ENCODE measurements at places on chromosomes 16 and 17.
A peak's percentile ranks its signal among the peaks of the same experiment; 100 is the strongest.

DNA sequence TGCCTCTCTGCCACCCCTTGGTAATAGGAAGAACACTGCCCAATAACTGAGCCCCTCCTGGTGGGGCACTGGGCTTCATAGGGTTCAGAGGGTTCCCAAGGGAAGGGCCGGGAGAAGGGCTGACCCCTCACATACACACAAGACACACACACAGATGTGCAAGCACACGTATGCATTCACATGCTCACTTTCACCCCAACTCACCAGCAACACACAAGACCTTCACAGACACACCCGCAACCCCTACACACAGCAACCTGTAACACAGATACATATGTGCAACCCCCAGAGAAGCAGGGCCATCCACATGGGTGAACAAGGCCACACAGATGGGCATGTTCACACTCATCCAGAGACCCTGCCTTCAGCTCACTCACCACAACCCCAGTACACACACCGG is 225.1 kb downstream of the ZNF423 start:
- no peak for DNase-seq

GRCh38 chr17:21019976-21020586 is 22.7 kb downstream of the USP22 start:
- no peak for DNase-seq

DNA sequence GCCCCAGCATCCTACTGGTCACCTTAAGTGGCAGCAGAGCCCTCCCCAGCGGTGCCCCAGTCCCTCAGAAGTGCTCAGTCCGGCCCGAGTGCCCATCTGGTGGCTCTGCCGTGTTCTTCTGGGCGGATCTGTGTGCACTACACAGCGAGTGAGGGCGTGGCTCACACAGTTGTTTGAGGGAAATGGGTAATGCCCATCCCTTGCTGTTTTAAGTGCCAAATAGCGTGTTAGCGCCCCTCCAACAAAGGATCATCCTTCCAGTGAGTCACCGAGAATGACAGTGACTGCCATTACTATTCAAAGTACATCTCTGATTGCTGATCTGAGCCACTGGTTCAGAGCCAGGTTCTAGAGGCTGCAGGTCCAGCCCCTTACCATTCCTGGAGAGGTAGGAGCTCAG is 152.0 kb downstream of the LGALS9B start:
- no peak for DNase-seq

- no peak for DNase-seq
Measured at GRCh38 chr17:34287875-34288274, 2.3 kb downstream of the CCL11 start.

GRCh38 chr16:22369221-22369811 is 5.1 kb downstream of the CDR2 start:
- no peak for DNase-seq

- no peak for DNase-seq
Measured at GRCh38 chr17:55216888-55217287, 47.9 kb upstream of the HLF start.

- DNase-seq = no peak
Measured at GRCh38 chr17:39281806-39282205, 56.1 kb upstream of the STAC2 start.

GRCh38 chr16:25580041-25580440 is 111.7 kb upstream of the HS3ST4 start:
- DNase-seq = no peak

DNA sequence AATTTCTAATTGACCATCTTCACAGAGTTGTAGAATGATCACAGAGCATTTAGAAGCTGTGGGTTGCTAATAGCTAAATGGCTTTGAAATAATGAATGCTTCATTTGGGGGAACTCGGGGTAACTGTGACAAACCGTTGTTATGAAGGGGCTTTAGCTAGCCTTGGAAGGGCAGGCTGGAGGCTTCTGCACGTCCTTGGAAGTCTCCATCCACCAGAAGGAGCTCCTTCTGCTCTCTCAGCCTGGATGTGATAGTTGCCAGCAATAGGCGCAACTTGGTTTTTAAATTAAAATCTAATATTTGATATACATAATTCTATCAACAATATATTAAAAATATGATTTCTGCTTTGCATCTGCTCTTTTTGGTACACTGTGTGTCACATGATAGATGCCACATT is 200.5 kb downstream of the RPTOR start:
- no peak for DNase-seq

- DNase-seq = no peak
Measured at GRCh38 chr16:14329727-14330350, 258.7 kb downstream of the MRTFB start.

GRCh38 chr16:920717-921116 is 50.1 kb downstream of the LMF1 start:
- no peak for DNase-seq

DNA sequence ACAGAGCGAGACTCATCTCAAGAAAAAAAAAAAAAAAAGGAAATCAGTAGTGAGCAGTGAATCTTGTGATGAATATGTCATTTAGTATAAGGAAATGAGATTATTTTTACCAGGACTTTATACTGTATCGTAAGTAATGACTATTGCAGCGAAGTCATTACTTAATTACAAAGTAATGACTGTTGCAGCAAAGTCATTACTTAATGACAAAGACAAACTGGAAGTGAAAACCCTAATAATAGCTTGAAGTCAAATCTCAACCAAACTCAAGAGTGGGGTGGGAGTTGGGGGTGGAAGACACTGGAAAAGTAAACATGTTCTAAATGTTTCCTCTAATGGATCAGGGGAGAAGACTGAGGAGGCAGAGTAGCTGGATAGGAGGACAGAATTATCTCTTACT is 76.5 kb downstream of the ARHGAP44 start:
- no peak for DNase-seq

- DNase-seq = no peak
Measured at GRCh38 chr16:13402601-13403000, 501.2 kb downstream of the SHISA9 start.

GRCh38 chr16:48194828-48195556 is 39.2 kb upstream of the ABCC12 start:
- DNase-seq = no peak

GRCh38 chr16:82236415-82236814 is 66.4 kb upstream of the MPHOSPH6 start:
- no peak for DNase-seq

GRCh38 chr17:19513897-19514488 is 19.7 kb upstream of the SLC47A1 start:
- peak; percentile 77 for DNase-seq

DNA sequence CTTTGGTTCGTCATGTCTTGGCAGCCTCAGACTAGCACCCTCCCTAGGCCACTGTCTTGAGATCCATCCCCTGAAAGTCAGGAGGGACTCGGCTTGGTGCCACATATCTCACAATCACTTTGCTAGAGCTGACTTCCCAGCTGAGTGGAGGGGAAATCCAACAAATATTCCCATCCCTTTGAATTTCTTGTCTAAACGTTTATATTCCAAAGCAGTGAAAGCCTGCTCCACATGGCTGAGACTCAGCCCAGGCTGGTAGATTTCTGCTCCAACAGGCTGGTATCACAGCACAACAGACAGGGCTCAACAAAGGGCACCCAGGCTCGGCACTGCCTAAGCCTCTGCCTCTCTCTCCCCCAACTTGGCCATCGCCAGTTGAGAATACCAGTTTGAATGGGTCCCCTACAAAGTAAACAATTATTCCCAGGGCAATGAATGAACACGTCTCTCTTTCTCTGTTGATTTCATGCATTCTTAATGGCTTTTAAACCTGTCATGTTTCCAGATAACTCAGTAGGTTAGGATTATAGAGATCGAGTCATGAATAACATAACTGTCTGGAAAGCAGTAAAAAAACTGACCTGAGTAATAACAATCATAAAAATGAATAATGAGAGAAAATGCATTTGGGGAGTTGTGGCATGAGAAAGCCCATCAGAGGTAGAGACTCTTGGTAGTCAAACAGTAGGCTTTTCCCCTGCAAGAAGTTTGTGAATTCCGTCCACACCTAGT is 1.0 kb downstream of the KRT13 start:
- DNase-seq = no peak

- no peak for DNase-seq
Measured at GRCh38 chr16:85523602-85524364, 89.3 kb upstream of the GSE1 start.

- no peak for DNase-seq
Measured at GRCh38 chr17:52181782-52182181, 23.3 kb upstream of the CA10 start.

DNA sequence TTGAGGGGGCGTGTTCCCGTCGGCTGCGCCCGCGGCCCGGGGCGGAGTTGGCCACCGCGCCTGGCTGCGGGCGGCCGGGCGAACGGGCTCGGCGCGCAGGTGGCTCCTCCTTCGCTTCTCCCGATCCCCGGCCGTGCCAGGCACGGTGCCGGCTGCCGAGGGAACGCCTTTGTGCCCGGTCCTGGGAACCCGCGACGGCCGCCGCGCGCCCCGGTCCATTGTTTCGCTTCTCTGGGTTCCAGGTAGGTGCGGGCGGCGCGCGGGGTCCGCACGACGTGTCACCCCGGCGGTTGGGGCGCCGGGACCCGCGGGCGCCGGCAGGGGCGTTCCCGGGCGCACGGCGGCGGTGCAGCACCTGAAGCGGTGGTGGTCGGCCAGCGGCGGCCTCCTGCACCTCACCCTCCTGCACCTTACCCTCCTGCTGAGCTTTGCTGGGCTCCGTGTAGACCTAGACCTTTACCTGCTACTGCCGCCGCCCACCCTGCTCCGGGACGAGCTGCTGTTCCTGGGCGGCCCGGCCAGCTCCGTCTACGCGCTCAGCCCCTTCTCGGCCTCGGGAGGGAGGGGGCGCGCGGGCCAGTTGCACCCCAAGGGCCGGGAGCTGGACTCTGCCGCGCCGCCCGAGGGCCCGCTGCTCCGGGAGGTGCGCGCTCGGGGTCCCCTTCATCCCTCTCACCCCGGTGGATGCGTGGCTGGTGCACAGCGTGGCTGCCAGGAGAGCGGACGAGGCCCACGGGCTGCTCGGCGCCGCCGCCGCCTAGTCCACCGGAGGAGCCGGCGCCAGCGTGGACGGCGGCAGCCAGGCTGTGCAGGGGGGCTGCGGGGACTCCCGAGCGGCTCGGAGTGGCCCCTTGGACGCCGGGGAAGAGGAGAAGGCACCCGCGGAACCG is 99.9 kb downstream of the EFCAB13 start:
- peak; percentile 67 for DNase-seq

- DNase-seq = no peak
Measured at GRCh38 chr16:75931043-75931442, 204.8 kb upstream of the CPHXL start.

DNA sequence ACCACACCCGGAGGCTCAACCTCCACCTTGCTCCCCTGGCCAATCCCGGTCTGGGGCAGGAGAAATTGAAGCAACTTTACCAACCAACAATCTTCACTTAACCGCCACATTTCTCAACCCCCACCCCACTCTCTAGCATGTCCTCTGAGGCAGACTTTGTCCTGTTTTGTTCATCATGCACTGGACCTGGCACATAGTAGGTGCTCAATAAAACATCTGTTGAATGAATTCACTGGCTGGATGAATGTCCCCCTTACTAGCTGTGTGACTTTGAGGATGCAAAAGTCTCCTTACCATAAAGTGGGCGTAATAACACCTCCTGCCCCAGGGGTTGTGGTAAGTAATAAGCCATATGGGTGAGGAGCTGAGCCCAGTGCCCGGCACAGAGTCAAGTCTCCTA is 5.8 kb downstream of the SPPL2C start:
- DNase-seq = no peak

GRCh38 chr16:4640572-4641305 is 16.1 kb downstream of the MGRN1 start:
- no peak for DNase-seq

GRCh38 chr17:6503641-6504195 is 52.6 kb downstream of the PITPNM3 start:
- no peak for DNase-seq

DNA sequence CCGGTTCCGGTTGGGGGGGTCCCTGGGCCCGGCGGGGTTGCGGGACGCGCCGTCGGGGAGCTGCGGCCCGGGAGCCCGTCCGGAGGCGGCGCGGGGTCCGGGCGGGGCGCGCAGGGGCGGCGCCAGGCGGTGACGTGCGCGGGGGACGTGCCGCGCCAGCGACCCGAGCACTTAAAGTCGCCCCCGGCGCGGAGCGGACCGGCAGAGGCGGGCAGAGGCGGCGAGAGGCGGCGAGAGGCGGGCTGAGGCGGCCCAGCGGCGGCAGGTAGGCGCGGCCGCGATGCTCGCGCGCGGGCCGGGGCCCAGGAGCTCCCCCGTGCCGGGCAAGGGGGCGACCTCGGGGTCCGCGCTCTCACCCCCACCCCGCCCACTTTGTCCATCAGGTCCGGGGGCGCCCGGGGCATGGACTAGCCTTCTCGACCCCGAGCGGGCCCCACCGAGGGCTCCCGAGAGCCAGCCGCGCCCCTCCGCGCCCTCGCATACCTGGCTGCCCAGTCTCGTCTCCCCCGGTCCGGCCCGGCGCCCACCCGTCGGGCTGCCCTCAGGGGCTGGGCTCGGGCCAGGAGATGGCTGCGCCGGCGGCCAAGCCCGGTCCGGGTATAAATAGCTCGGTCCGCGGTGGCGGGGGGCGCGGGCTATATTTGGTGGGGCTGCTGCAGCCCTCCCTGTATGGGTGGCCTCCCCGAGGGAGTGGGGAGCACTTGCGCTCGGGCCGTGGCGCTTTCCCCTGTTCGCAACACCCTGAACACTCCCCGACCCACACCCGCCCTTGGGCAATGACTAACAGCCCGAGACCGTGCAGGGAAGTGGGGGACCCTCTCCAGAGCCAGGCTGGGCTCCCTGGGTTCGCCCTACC is at the start of gene SLC16A3:
TSS of gene SLC16A3 (plus strand) at position 201 of the 856 bp plus-strand sequence. CDS start 6,967 bp downstream, outside the sequence.
- peak; percentile 53 for DNase-seq

DNA sequence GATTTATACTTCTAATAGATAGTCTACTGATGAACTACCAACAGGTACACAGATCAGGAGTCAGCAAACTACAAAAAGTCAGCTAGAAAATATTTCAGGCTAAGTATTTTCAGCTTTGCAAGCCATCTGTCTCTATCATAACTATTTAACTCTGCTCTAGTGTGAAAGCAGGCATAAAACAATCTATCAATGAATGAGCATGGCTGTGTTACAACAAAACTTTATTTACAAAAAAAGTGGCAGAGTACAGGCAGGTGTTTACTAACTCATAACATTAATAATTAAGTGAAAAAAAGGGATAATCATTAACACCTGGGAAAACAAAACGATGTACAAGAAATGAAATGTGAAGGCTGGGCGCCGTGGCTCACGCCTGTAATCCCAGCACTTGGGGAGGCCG is 15.8 kb downstream of the MED13 start:
- DNase-seq = no peak

GRCh38 chr16:10911267-10911666 is 31.0 kb downstream of the DEXI start:
- DNase-seq = no peak

All from retina (tissue), 1 donor.